Stimulated activated naive B cell treated with anti-CD40 and anti-IgM and Interleukin-4, amounts not matched to agents 10 μg/mL and 1 μg/mL and 100 μg/mL, for 72 hours (primary cell): ENCODE measurements at places on chromosomes 1 and 21.

DNA sequence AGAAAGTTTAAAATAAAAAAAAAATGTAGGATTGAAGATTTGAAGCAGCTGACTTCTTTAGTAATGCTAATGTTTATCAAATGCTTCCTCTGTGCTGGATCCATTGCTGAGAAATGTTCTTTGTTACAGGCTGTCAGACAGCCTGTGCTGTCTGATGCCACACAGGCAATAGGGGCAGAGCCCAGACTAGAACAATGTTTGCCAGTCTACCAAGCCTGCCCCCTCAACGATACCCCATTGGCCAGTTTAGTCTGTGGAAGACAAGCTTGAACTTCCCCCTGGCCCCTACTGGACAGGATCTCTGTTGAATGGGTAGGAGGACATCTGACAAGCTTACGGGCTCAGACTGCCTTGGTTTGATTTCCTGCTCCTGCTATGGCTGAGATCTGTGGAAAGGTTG lies 79.4 kb downstream of the PAPPA2 start:
- DNase-seq: no peak

- DNase-seq: no peak
Measured at GRCh38 chr1:224637515-224637914, 21.4 kb downstream of the CNIH3 start.

DNA sequence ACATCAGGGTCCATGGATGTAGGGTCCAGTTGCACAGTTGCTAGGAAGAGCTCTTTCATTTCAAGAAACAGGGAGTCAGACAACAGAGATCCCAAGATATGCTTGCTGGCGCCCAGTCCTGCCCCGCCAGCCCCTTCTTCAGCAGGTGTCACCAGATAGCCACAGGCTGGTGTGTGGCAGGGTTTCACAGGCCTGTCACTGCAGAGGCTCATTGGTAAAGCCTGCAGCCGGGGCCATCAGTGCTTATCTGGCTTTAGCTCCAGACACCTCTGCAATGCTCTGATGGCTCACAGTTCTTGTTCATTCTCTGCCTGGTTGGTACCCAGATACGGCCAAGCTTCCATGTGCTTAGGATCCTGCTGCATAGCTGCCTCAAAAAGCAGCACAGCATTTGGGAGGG lies 12.4 kb upstream of the ZNF124 start:
- DNase-seq: no peak

GRCh38 chr1:53376742-53377437 lies 49.0 kb upstream of the LRP8 start:
- DNase-seq: no peak

- DNase-seq: no peak
Measured at GRCh38 chr1:225765982-225766674, 11.5 kb upstream of the SRP9 start.

DNA sequence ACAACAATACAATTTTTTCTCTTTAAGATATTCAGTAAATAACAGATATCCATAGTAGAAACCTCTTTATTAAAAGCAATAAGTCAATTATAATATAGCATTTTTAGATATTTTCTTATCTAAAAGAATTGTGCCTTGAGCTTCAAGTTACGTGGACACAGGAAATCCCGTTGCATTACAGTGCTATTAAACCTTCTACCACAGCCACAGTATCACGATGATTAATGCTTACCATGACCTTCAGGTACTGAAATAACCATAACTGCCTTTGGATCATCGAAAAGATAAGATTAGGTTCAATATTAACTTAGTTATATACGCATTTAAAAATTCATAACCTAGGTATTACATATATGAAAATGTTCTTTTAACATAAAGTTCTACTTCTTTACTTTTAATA lies 17.9 kb downstream of the B3GALNT2 start:
- DNase-seq: no peak

DNA sequence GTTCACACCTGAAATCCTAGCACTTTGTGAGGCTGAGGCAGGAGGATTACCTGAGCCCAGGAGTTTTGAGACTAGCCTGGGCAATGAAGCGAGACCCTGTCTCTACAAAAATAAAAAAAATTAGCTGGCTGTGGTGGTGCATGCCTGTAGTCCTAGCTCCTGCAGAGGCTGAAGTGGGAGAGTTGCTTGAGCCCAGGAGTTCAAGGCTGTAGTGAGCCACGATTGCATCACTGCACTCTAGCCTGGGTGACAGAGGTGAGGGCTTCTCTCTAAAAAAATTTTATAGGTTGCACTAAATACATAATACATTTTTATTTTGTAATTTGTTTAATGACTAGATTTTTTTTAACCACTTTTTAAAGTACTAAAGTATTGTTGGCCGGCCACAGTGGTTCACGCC lies 6.1 kb downstream of the PARK7 start:
- DNase-seq: no peak

DNA sequence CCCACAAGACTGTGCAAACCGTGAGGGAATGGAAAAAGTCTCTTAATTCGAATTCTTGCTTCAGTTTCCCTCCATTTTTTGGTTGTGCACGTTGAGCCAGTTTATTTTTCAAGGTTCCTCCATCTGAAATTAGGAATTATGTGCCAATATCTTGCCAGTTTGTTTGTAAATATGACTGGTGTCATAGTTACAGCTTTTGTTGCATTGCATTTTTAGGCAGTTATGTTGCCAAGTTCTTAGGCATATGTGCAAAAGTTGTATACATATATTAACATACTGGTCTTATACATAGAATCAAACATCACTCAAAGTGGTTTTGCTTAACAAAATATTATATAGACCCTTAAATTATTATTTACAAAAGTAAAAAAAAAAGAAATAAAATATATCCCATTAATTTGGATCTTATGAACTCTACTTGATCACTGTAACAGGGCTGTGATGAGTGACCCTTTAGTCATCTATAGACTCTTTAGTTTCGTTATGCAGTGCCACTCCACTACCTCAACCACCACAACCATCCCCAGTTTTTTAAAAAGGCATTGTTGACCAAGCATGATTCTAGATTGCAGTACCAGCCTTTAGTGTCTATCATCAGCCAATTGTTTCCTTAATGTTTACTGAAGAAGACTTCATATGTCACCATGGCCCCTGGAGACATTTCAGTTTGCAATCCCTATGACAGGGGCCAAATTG lies 20.9 kb upstream of the DYNLT5 start:
- no peak for DNase-seq

DNA sequence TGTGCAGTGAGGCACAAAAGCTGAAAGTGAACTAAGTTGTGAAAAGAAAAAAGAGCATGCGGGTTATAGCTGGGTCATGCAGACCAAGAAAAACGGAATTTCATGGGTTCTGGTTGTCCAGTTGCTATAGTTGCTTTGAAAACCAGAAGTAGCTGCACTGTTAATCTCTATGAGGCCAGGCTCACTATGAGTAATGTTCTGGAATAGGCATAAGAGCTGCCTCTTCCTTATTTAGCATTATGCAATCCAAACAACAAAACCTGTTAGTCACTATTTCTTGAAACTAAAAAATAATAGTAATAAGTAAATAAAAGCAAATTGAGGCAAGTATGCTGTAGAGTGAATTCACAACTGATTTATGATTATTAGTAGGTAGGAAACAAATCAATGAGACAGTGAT lies 1383.7 kb downstream of the MRPL39 start:
- no peak for DNase-seq

GRCh38 chr1:93771843-93772242 lies 90.2 kb upstream of the BCAR3 start:
- no peak for DNase-seq
